Stimulated activated CD8-positive, alpha-beta memory T cell treated with anti-CD3 and anti-CD28 coated beads, Interleukin-4, amount 100 ng/mL, for 24 hours (primary cell): ENCODE measurements at places on chromosomes 7 and 10.

DNA sequence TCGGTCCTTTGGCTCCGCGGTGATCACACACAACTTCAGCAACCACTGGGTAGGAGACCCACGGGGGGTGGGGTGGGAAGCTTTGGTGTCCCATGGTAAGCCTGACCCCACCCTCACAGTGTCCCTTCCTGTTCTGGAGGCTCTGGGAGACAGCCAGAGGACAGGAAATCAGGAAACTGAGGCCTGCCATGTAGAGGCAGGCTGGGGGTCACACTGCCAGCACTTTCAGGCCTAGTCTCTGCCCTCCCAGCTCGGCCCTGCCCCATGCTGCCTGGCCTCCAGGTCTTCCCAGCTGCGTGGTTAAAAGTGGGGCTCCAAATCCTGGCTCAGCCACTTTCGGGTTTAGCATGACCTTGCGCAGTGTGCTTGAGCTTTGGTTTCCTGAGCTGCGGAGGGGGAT is 10.9 kb downstream of the AQP1 start:
- DNase-seq = no peak

DNA sequence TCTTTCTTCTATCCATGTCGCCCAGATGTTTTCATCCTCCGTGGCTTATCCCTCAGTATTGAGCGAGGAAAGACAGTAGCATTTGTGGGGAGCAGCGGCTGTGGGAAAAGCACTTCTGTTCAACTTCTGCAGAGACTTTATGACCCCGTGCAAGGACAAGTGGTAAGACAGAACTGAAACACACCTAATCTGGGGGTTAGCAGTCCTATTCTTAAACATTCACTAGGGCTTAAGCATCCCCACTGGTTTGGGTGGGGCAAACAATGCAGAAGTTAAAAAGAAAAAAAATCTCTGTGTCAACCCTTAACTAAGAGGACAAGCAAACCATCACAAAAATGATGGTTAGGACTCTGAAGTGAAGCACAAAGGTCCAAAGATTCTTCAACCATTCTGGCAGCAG is 43.8 kb downstream of the SP8 start:
- DNase-seq = no peak

DNA sequence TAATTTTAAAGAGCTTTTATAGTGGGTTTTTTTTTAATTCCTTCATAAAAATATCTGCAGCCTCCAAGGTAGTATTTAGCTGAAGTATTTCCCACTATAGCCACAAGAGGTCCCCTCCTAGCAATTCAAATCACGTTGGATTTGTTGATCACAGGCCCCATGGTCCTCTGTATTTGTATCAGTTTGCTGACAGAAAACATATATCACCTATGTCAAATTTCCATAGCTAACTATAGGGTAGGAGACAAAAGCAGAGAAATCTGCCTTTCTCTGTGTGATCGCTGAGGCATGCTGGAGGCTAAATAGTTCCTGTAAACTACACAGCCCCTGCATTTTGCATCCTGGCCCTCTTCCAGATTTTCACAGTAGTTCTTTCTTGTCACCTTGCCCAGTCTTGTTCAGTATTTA is 1.7 kb upstream of the CTNNA3 start:
- no peak for DNase-seq

GRCh38 chr10:44908066-44908749 is 2.9 kb upstream of the TMEM72 start:
- no peak for DNase-seq

- no peak for DNase-seq
These were observed 5.4 kb downstream of the VIM start for GRCh38 chr10:17233286-17233991.

DNA sequence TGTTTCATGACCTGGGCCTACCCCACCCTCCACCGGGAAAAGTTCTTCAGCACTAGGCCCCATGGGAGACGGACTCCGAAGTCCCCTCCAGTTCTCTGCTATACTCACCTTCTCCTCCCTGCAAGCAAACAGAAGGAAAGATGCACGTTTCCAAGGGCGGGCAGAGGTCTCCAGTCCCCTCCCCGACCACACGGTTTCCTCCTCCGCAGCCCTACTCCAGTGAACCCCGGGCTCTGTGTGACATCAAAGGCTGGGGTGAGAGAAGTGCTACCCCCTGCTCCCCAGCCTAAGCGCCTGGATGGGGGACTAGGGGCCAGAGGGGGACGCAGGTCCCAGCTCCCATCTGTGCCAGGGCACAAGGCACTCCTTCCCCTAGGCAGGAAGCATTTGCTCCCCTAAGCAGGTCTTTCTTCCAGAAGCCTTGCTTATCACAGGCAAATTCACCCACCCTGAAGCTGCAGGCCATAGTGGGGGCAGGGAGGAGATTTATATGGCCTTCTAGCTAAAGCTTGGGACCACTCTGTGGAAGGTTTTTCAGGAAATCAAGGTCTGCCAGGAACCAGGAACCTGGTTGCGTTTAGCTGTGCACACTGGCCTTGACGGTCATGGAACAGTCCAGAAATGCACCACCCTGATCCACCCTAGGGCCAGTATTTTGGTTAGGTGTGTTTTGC is 52.8 kb downstream of the ASB13 start:
- no peak for DNase-seq

- no peak for DNase-seq
These were observed 44.1 kb upstream of the ZNRF2 start for GRCh38 chr7:30240106-30240800.

GRCh38 chr7:56110611-56111010 is 4.3 kb upstream of the CHCHD2 start:
- DNase-seq = no peak

GRCh38 chr7:6375348-6376101 is 72.2 kb downstream of the DAGLB start:
- DNase-seq = no peak

DNA sequence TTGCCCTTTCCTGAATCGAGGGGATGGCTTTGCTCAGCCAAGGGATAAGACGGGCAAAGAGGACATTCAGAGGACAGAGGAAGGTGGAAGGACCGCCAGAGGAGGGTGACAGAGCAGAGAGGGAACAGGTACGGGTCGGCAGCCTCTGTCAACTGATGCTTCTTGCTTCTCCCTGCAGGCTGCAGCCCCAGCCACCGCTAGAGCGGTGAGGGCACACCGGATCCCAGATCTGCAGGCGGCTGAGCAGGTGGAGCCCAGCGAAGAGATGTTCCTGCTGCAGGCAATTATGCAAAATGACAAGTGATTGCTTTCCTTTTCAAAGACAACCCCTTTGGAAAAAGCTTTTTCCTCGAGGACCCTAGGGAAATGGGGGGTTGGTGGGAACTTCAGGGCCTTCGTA is 181.9 kb upstream of the ANKRD30A start:
- DNase-seq = no peak
